ENCODE measurements at places on chromosomes 12 and 14.
A peak's percentile ranks its signal among the peaks of the same experiment; 100 is the strongest.

- DNase-seq = peak; percentile 60
Measured at GRCh38 chr14:72443991-72444441, 449.9 kb downstream of the DPF3 start.

- DNase-seq = no peak
Measured at GRCh38 chr12:119686776-119687175, 18.8 kb downstream of the PRKAB1 start.

- no peak for DNase-seq
Measured at GRCh38 chr12:14264778-14265177, 100.7 kb upstream of the ATF7IP start.

GRCh38 chr12:92020983-92021665, 124.5 kb downstream of the BTG1 start:
- no peak for DNase-seq

DNA sequence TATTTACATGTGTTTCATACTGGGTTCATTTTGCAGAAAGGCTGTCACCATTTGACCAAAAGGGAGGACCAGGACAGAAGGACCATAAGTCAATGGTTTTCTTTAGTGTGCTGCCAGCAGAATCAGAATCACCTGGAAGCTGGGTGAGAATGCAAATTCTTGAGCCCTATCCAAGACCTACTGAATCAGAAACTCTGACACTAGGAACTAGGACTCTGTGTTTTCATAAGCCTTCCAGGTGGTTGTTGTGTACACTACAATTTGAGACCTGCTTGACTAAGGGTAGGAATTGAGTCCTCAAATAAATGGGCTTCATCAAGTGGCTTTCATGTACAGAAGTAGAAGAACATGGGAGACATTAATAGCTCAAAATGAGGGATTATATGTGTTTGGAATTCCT, 32.2 kb downstream of the PDE6H start:
- no peak for DNase-seq
